Gastrocnemius medialis (tissue), 4 donors: ENCODE measurements at places on chromosomes 12 and 14. TPM values are rescaled to one million over a fixed set of nuclear protein-coding genes. Genes with fewer than 3 reads are reported as not detected.

DNA sequence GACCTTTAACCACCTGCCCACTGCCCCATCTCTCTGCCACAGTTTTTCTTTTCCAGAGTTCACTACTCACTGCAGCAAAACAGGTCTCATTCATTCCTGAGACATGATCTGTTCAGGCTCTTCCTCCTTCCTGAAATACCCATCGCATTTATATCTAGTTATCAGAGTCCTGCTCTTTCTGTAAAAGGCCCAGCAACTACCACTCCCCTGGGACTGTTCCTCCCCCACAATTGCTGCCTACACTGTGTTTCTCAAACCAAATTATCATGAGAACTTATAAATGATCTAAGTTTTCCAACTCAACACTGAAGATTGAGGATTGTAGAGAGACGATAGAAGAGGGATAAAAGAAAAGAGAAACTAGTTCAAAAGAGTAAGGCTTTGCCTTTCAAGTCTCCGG lies 40.8 kb upstream of the EPS8 start:
- no peak overlapping the region for H3K4me3 ChIP-seq
- peak overlapping the region; percentile 44 for H3K27ac ChIP-seq
- peaks cover 4% of the 10 kb centered on the region for H3K4me1 ChIP-seq
- DNase-seq: no peak

DNA sequence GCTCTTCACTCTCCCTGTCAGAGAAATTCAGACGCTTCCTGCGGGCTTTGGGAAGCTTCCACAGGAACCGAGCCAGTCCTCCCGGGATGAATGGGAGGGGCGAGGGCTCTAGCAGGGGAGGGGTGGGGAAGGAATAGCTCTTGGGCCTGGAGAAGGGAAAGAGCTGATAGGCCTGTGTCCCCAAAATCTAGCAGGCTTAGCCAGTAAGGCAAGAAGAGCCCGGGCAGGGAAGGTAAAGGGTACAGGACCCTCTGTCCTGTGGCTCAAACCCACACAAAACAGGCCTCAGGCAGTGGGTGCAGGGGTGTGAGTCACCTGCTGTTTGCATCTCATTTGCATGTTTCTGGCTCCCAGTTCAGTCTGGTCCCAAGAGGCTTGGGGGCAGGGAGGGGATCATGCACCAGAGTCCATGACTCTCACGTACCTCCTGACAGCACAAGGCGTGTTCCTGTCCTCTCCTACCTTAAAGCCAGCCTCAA lies 8.7 kb upstream of the SMUG1 start:
- peaks cover 32% of the 10 kb centered on the region for H3K4me1 ChIP-seq
- DNase-seq: peak; percentile 85
- H3K4me3 ChIP-seq: peak overlapping the region; percentile 18
- no peaks in the 10 kb centered on the region for H3K36me3 ChIP-seq
- H3K27me3 ChIP-seq: no peaks in the 10 kb centered on the region

- peaks cover 46% of the 10 kb centered on the region for H3K4me1 ChIP-seq
- H3K27me3 ChIP-seq: no peaks in the 10 kb centered on the region
- no peak overlapping the region for H3K4me3 ChIP-seq
- H3K27ac ChIP-seq: peak overlapping the region; percentile 81
- peaks cover 4% of the 10 kb centered on the region for H3K36me3 ChIP-seq
Observed at GRCh38 chr12:21881965-21882364, 59.3 kb downstream of the ABCC9 start.

GRCh38 chr12:106740818-106741217 lies 33.7 kb upstream of the RIC8B start:
- H3K27me3 ChIP-seq: no peaks in the 10 kb centered on the region
- no peaks in the 10 kb centered on the region for H3K36me3 ChIP-seq
- H3K4me1 ChIP-seq: no peaks in the 10 kb centered on the region
- no peak for DNase-seq

DNA sequence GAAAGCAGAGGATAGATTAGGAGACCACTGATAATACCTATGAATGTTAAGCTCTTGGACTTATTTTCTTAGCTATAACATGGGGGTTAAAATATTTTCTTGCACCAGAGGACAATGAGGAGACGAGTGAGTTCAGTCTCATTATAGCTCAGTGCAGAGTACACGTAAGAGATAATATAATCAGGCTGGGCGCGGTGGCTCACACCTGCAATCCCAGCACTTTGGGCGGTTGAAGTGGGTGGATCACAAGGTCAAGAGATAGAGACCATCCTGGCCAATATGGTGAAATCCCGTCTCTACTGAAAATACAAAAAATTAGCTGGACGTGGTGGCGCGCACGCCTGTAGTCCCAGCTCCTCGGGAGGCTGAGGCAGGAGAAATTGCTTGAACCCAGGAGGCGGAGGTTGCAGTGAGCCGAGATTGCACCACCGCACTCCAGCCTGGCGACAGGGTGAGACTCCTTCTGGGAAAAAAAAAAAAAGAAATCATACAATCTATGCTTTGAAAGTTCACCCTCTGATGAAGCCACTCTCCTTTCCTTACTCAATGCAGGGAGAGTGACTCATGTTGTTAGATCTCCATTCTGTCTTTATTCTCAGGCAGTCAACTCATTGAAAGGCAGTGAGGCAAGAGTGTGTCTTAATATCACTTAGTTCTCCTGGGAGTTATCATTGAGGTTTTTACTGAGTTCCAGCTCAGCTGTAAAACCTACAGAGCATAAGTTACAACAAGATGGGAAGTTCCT lies 134.2 kb downstream of the SYNE2 start:
- H3K27ac ChIP-seq: no peak overlapping the region
- no peaks in the 10 kb centered on the region for H3K27me3 ChIP-seq

Gene FBRSL1
- 20.5 TPM for total RNA-seq
